ENCODE measurements at places on chromosomes 2 and 18.

- DNase-seq = no peak
Measured at GRCh38 chr2:2872309-2872617, 505.4 kb downstream of the EIPR1 start.

DNA sequence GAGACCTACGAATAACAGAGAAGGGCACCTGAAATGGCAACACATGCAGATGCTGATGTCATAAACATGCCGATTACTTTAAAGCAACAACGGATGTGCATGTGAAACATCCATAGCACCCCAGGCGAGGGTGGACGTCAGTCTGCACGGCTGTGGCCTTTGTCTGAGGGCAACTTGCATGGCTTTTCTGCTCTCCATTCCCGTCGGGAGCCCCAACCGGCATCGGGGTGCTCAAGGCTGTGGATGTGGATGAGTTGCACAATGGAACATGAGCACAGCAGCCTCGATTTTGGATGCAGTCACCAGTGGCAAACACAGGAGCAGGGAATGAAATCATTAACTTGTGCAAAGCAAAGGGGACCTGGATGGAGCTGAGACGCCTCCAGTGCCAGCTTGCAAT is 298.2 kb upstream of the SALL3 start:
- no peak for DNase-seq

GRCh38 chr2:26216587-26216986 is 27.8 kb downstream of the HADHA start:
- DNase-seq = no peak

GRCh38 chr18:74348581-74348980 is 32.9 kb downstream of the C18orf63 start:
- DNase-seq = no peak

GRCh38 chr18:57094175-57094574 is 52.7 kb upstream of the BOD1L2 start:
- DNase-seq = no peak

DNA sequence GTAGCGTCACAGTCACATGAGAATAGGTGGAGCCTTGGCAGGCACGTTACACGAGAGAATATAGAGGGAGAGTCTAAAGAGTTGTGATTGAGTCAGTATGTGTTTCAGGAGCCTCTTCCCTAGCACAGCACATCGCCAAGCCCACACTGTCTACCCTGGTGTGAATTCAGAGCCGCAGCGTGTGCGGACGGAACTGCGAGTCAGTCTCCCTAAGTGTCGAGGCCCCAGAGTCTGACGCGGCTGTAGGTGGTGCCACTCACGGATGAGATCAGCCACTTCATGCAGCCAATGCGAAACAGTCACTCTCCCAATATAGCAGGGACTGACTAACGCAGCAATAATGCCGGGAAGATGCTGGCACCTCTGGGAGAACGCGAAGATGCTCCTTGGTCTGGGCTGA is 587.3 kb upstream of the ID2 start:
- DNase-seq = no peak

DNA sequence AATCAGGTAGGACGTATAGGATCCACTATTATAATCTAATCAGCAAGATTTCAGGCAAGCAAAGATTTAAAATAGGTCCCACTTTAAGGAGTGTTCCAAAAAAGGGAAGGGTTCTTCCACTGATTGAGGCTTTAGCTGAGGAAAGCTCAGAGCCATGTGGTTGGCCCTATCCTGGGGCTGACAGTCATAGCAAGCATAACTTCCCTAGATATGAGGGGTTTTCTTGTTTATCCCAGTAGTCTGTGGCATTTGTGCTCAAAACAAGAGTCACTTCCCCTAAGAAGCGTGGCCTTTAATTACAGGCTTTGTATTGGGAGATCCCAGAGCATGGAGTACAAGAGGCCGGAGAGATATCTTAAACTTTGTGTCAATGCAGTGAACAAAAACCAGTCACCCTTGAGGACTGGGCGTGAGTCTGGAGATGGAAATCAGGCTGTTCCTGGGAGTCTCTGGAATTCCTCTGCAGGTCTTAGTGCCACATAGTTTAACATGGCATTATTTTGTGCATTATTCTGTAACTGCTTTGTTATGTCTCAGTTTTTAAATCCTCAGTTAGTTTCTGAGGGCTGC is 136.9 kb upstream of the FBXO11 start:
- DNase-seq = no peak

DNA sequence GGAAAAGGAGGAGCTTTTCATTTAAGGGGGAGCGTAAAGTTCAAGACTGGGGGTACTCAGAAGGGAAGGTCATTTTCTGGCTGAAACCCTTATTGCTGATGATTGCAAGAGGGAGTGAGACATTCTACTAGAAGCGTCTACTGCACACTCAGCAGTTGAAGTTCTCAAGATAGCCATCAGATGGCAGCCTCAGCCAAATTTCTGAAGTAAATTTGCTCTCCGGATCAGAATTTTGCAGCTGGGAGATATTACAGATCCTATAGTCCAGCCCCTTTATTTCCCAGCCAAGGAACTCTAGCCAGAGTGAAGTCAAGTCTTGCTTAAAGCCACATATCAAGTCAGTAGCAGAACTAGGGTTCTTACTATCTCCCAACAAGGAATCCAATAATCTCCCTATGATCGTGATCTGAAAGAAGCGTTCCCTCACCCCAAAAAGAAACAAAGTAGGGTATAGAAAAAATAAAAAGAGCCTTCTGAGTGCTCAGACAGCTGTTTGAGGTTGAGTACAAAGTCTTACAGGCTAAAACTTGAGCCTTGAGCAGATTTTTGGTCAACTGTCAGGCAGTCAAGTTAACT is 24.0 kb downstream of the RAX start:
- peak; percentile 14 for DNase-seq

DNA sequence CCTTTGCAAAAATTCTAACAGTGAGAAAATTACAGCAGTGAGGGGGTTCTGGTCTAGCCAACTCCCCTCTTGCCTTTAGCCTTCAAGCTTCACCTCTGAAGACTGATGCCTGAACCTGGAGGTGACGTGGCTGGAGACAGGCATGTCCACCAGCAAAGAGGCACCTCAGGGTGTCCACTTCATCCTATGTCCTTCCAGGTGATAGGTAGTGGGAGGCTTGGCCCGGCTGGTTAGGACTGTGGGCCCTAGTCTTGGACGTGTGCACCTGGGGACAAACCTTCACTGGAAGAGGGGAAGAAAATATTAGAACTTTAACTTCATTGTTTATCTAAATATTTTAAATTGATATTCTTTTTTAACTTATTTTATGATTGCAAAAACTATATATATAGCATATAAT is 35.5 kb upstream of the EDAR start:
- DNase-seq = no peak

GRCh38 chr18:59718464-59719157 is 21.4 kb upstream of the CCBE1 start:
- DNase-seq = no peak

DNA sequence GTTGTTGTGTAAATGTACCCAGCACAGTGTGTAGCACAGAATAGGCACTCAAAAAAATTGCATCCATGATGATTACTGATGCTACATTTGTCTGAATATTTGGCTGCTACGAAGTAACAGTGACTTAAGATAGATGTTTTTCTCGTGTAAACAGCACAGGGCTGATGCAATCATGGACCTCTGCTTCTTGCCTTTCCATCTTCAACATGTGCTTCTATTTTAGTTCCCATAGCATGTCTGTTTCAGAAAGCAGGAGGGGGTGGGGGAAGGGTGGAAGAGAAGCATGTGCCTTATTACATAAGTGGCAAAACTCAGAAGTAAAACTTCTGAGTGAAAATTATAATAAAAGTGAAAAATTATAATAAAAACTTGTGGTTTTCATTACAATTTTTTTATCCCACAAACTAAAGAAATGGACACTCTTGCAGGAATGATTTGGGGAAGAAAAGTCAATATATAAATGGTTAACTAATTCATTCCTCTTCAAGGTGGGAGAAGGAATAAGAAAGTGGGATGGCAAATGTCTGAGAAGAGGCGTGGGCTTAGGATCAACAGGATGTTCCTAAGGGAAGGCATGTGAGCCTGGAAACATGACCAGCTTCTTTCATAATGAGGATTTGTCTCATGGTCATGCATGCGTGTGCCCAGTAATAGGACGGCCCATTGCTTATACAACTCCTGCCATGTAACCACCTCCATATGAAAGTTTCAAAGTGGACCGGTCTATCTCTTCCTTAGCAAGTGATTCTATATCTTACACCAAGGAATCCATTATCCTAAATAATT is 27.2 kb downstream of the CCBE1 start:
- no peak for DNase-seq

- DNase-seq = no peak
Measured at GRCh38 chr2:95278051-95278471, 3.8 kb downstream of the PROM2 start.

GRCh38 chr2:217988014-217988839 is 14.6 kb downstream of the TNS1 start:
- DNase-seq = peak; percentile 51

Data from CD4-positive, alpha-beta T cell treated with Interleukin-15 for 4 hours (primary cell).